NCI-H1092 (cell line): ENCODE measurements at places on chromosomes 2 and 18.

GRCh38 chr2:197011021-197011417 is 84.5 kb upstream of the PGAP1 start:
- DNase-seq = no peak

GRCh38 chr2:235262750-235263149 is 231.1 kb upstream of the AGAP1 start:
- no peak for DNase-seq

DNA sequence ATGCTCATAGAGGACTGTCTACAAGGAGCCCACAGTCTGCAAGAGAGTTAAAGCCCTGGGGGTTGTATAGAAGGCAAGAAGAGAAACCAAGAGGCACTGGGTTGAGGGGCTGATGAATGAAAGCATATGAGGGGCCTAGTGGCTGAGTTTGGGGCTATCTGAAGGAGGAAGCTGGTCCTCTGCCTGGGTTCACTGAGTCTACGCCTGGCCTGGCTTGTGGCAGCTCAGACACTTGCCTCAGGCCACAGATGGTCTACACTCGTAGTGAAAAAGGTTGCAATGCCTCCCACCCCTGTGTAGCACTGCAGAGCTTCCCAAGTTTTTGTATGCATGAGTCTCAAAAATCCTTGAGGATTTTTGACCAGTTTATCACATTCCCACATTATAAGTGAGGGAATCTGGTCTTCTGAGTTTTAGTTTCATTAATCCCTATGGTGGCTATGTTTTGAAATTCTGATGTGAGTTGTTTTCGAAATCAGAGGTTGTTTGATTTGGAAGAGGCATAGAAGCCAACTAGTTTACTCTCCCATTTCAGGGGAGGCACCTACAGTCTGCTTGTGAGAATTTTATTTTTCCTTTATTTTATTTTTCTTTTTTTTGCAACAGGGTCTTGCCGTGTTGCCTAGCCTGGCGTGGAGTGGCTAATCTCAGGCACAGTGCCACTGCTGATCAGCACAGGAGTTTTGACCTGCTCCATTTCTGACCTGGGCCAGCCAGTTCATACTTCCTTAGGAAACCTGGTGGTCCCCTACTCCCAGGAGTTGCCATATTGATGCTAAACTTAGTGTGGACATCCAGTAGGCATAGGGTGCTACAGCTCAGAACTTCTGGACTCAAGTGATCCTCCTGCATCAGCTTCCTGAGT is 10.0 kb downstream of the MYCN start:
- DNase-seq = no peak

GRCh38 chr2:14157816-14158215 is 474.7 kb upstream of the LRATD1 start:
- DNase-seq = no peak

DNA sequence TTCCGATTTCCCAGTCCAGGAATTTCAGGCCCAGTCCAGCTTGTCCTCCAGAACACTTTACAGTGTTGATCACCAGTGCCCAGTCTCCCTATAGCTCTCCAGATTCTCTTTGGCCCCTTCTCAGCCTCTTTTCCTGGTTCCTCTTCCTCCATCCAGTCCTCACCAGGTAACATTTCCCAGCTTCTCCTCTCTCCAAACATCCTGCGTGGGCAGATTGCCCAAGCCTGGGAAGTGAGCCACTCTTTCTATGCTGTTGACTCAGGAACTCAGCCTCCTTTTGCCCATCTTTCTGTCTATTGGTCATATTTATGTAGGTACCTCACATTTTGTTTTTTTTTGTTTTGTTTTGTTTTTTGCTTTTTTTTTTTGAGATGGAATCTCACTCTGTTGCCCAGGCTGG is 109.4 kb downstream of the LYPD1 start:
- no peak for DNase-seq

GRCh38 chr2:216114382-216114713 is 5.2 kb downstream of the XRCC5 start:
- DNase-seq = no peak

DNA sequence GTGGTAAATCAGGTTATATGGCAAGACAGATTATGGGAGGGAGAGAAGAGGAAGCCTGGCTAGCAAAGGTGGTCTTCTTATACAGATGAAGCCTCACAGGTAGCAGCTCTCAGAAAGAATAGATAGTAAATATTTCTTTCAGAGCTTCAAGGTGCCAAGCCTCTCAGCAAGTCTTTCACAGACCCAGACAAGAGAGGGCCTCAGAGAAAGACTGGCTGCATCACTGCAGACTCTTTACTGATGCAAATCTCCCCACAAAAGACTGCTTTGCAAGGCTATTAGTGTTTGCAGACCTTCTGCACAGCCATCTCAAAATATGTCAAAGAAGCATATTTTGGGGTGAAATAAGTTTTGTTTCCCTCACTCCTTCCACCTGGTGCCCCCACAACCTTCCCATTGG is 372.4 kb upstream of the RND3 start:
- DNase-seq = no peak

DNA sequence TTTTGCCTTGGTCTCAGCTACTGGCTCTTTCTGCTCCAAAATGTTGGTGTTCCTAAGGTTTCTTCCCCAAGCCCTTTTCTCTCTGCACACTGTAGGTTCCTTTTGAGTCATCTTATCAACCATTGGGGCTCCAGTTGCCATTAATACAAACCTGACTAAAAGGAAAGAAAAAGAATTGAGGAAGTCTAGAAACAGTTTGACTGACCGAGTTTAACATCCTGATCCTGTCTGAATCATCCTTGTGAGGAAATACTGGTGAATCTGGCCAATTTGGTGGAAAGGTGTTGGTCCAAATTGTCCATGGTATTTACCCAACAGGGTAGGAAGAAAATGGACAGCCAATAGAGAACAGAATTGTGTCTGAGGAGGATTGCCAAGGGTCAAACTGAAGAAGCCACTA is 38.3 kb downstream of the CRYGD start:
- no peak for DNase-seq

DNA sequence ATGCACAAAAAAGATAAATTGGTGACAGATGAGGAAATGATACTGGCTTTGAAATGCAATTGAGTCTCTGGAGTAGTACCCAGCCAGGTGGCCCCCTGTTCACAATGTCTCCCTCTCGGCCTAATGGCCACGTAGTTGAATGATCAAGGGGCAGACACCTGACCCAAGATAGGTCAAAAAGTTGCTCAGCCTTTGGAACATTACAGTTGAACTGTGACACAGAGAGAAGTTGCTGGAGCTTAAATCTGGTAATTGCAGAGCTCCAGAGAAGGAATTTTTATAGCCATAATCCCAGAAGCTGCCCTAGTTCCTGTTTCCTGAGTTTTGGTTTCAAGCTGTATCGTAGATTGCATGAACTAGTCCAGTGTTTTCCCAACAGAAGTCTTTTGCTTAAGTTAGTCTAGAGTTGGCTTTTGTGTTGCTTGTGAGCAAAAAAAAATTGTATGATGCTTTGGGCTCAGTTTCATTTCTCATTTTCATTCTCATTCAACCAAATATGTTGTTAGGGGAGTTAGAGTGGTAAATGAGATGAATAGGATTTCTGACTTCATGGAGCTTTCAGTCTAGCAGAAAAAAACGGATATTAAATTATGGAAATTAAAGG is 117.9 kb downstream of the CSRNP3 start:
- no peak for DNase-seq

GRCh38 chr2:215883799-215884198 is 129.6 kb downstream of the MREG start:
- DNase-seq = no peak

DNA sequence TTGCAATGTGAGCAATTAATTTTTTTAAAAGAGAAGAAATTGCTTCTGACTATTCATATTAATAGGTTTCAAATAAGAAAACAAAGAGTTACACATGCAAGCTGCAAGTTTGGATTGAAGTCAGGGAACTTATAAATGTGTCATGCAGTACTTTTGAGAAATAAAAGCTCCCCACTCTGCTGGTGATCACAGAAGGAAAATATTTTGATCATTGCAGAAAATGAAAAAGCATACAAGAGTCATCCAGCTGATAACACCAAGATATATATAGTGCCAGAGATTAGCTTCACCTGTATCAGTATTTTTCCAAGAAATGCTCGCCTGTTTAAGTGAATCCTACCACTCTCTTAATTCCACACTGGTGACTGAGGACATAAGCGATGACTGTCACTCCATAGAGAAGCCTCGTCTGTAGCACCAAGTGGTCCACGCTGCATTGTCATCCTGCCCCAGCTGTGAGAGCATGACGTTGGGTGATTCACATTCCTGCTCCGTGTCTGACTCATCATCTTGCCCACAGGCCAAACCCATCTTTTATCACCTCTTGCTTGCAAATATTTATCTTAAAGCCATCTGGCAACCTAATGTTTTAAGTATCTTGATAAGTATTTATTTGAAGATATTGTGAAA is 178.0 kb downstream of the ASXL3 start:
- DNase-seq = peak; percentile 86

DNA sequence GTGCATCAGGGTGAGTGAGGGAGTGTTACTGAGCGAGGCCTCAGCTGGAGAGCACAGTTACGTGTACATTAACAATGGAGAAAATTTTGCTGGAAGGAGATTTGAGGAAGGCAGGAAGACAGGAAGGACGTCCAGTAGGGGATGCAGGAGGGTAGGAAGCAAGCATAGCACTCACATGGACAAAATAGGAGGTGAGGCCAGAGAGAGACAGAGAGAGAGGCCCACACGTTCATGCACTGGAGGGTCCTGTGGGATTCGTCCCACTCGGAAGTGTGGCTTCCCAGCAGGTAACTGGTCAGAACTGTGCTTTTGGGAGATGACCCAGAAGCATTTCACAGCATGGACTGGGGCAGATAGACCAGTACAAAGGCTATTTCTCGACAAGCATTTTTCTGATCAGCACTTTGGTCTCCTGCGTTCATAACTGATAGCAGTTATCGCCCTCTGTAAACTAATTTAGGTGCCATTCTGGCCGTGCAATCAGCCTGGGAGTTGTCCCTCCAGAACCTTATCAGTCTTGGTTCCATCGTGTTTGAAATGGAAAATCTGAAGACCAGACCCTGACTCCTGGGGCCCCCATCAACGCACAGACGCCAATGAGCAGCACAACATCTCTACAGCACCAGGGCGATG is 5.7 kb downstream of the LCT start:
- no peak for DNase-seq

- no peak for DNase-seq
These were observed 19.9 kb downstream of the IL36B start for GRCh38 chr2:113032737-113033136.

- DNase-seq = no peak
These were observed 138.4 kb upstream of the CCDC68 start for GRCh38 chr18:55097456-55098170.

GRCh38 chr2:146123714-146124113 is 1603.8 kb upstream of the ZEB2 start:
- DNase-seq = no peak

- DNase-seq = no peak
These were observed 524.7 kb upstream of the ACVR2A start for GRCh38 chr2:147320146-147320545.

- peak; percentile 4 for DNase-seq
These were observed 14.1 kb upstream of the ZDBF2 start for GRCh38 chr2:206260188-206261012.

DNA sequence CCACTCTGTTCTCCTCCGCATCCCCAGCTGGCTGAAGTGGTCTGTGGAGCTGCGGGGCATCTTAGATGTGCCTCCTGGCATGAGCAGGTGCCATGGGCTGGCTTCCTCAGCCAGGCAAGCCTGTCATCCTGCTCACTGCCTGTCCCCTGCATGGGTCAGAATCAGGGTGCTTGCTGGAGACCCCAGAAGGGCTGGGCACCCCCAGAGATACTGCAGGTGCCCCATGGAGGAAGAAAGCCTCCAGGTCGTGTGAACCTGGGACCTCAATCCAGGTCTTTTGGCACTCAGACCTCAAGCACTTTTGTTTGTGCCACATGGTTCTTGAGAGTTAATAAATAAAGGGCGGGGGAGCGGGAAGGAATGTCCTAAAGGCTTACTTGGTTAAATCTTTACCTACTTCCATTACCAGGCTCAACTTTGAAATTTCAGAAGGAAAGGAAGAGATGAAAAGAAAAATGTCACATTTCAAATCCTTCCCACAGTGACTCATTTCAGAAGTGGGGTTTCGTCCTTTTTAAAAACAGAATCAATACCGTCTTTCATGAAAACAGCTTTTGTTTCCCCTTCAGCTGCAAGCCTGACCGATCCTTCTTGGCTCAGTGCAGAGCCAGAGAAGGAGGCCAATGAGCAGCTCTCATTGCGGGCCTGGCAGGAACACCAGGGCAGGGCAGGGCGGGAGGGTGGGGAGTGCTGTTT is 69.9 kb downstream of the RHOB start:
- DNase-seq = no peak

- DNase-seq = no peak
These were observed 98.2 kb upstream of the STK39 start for GRCh38 chr2:168345601-168346000.

DNA sequence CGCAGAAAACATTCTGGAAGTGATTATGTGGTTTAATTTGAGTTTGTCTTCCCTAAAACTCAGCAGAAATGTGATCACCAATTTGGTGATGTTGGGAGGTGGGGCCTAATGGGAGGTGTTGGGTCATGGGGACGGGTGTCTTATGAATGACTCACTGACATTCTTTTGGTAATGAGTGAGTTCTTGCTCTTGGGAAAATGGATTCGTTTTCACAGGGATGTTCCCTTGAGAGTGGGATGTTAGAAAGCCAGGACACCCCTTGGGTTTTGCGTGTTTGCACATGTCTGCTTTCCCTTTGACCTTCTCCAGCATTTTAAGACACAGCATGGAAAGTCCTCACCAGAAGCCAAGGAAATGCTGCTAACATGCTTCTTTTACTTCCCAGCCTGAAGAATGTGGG is 321.5 kb upstream of the NT5C1B start:
- no peak for DNase-seq

DNA sequence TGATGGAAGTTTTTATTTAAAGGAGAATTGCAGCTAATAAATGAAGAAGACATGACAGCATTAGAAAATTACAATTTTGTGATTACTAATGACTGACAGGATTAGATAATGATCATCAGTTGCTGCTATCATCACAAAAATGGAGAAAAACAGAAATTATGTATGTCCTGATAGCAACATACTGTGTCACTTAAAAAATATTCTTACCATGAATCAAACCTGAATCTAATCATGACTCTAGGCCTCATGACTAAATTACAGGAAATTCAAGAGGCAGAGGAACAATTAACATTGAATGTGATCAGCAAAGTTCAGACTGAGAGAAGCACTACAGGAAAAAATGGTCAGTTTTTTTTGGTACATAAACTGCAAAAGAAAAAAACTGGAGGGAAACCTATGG is 147.8 kb downstream of the PMAIP1 start:
- DNase-seq = no peak

GRCh38 chr2:168035458-168035857 is 211.9 kb downstream of the STK39 start:
- DNase-seq = no peak

GRCh38 chr2:33123216-33123615 is 176.5 kb downstream of the LTBP1 start:
- DNase-seq = no peak

GRCh38 chr18:63774511-63774910 is 707 bp upstream of the SERPINB7 start:
- DNase-seq = no peak

DNA sequence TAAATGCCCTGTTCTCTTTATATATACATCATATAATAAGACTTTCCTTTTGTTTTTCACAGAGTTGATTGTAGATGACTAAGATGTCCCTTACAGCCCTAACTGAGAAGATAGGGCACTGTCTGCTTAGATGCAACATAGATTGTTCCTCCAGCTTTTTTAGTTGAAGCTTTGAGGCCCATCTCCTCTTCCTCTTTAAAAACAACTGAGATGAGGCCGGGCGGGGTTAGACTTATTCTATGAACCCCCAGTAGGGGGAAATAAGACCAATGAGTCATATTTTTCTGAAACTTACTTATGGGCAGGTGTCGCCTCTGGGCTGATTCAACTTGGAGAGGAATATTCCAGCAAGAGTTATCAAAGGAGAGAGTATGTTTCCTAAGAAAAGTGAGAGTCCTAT is 84.6 kb downstream of the FBXO15 start:
- DNase-seq = no peak
